ENCODE measurements at places on chromosomes 11 and 22. TPM values are rescaled to one million over a fixed set of nuclear protein-coding genes. Genes with fewer than 3 reads are reported as not detected.

Gene KRTAP5-9
- not detected for total RNA-seq

Gene P2RY6
- total RNA-seq: 14.0 TPM

Gene MMP10
- total RNA-seq: 1.3 TPM

Gene HEPN1
- total RNA-seq: not detected

Gene NCF4
- not detected for total RNA-seq

Gene DCDC1
- 0.28 TPM for total RNA-seq

Gene PATE4
- not detected for total RNA-seq

Gene TTC36
- not detected for total RNA-seq

Gene MUC15
- total RNA-seq: not detected

Gene APOL1
- 9.3 TPM for total RNA-seq

Gene SLC16A8
- total RNA-seq: not detected

Gene FADS2
- total RNA-seq: 284 TPM

Gene CTR9
- 22.4 TPM for total RNA-seq

Gene POU2AF2
- not detected for total RNA-seq

Gene ZNF215
- total RNA-seq: 1.3 TPM

Gene OR51A7
- not detected for total RNA-seq

Gene WNT11
- 1.4 TPM for total RNA-seq

Gene SLC25A1
- total RNA-seq: 45.3 TPM

Gene DMC1
- 5.4 TPM for total RNA-seq

Gene C11orf86
- total RNA-seq: 73.3 TPM

Gene ANO9
- 1.8 TPM for total RNA-seq

Gene MS4A7
- total RNA-seq: not detected

Gene LRRC74B
- total RNA-seq: not detected

Gene ZBTB16
- not detected for total RNA-seq
